ENCODE measurements at places on chromosomes 12 and 14. TPM values are rescaled to one million over a fixed set of nuclear protein-coding genes. Genes with fewer than 3 reads are reported as not detected.

The SLC8A3 gene
- total RNA-seq = 0.05 TPM

GRCh38 chr12:15152868-15153267 lies 68.3 kb downstream of the RERG start:
- peaks cover 13% of the 10 kb centered on the region for H3K27me3 ChIP-seq
- H3K36me3 ChIP-seq = no peaks in the 10 kb centered on the region
- peak overlapping the region; percentile 49 for H3K27ac ChIP-seq
- no peak overlapping the region for H3K4me3 ChIP-seq

DNA sequence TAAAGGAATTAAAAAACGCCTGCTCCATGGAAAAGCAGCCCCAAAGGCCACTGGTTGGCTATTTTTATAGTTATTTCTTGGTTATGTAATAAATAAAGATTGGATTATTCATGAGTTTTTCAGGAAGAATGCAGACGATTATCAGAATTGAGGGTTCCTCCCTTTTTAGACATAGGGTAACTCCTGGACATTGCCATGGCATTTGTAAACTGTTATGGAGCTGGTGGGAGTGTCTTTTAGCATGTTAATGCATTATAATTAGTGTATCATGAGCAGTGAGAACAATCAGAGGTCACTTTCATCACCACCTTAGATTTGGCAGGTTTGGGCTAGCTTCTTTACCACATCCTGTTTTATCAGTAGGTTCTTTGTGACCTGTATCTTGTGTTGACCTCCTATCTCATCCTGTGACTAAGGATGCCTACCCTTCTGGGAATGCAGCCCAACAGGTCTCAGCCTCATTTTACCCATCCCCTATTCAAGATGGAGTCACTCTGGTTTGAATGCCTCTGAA lies 728.7 kb downstream of the GALC start:
- DNase-seq = no peak
- H3K27me3 ChIP-seq = no peaks in the 10 kb centered on the region
- H3K4me1 ChIP-seq = no peaks in the 10 kb centered on the region
- H3K36me3 ChIP-seq = no peaks in the 10 kb centered on the region
- H3K4me3 ChIP-seq = no peak overlapping the region
- no peak overlapping the region for H3K27ac ChIP-seq

The LGMN gene
- total RNA-seq = 100 TPM

The BBOF1 gene
- total RNA-seq = 3.8 TPM

The P3H3 gene
- total RNA-seq = 17.5 TPM

- H3K36me3 ChIP-seq = no peaks in the 10 kb centered on the region
- H3K4me1 ChIP-seq = peaks cover 29% of the 10 kb centered on the region
- H3K27ac ChIP-seq = no peak overlapping the region
- no peak overlapping the region for H3K4me3 ChIP-seq
Observed at GRCh38 chr14:90602088-90602687, 205.4 kb downstream of the CALM1 start.

GRCh38 chr12:92593734-92594402 lies 108.9 kb upstream of the PLEKHG7 start:
- DNase-seq = no peak
- no peaks in the 10 kb centered on the region for H3K4me1 ChIP-seq
- no peaks in the 10 kb centered on the region for H3K36me3 ChIP-seq

DNA sequence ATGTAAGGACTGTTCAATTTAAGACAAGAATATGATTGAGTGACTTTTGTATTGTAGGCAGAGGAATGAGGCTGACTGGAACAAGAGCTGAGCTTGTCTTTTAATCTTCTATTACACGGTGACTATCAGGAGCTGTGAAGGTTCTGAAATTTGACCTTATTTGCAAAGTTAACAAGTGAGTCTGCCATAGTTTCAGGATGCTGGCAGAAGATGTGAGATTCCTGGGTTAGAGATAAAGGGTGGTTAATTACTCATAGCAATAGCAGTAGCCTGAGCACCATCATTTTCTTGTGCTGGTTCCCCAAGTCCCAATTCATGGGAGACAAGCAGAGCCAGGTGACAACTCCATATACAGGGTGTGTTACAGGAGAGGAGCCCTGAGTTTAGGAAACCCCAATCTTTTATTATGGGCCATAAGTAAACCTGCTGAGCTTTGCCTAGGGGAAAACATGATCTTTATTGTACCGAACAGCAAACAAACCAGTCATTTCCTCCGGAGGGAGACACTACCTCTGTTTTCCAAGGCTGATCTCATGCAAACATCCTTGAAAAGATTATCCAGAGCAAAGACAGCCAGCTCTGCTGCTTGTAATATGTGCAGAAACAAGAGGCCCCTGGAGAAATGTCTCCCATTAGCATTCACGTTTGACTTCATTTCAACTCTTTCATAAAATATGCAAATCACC lies 51.7 kb upstream of the DDX11 start:
- no peak overlapping the region for H3K4me3 ChIP-seq
- no peak overlapping the region for H3K27ac ChIP-seq
- H3K27me3 ChIP-seq = no peaks in the 10 kb centered on the region

The MIPOL1 gene
- total RNA-seq = 8.9 TPM

DNA sequence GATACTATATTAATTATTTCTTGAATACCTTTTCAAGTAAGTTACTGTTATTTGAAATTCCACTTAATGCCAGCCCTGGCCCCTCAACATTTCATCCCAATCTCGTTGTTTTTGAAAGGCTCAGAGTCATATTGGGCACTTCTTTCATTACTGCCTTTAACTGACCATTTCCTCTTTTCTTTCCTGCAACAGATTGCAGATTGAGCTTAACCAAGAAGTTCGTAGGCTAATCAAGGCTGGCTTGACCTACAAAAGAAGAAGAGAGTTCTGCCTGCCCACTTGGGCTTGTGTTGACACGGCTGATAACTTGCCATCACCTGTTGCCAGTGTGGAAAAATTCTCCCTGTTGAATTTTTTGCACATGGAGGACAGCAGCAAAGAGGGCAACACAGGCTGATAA lies 91.0 kb downstream of the FLRT2 start:
- no peak overlapping the region for H3K27ac ChIP-seq
- no peak overlapping the region for H3K4me3 ChIP-seq
- H3K36me3 ChIP-seq = peaks cover 7% of the 10 kb centered on the region
- no peaks in the 10 kb centered on the region for H3K27me3 ChIP-seq
- DNase-seq = no peak

GRCh38 chr12:26150736-26151450 lies 26.1 kb upstream of the BHLHE41 start:
- no peak for DNase-seq
- no peaks in the 10 kb centered on the region for H3K27me3 ChIP-seq
- H3K27ac ChIP-seq = peak overlapping the region; percentile 31
- H3K36me3 ChIP-seq = no peaks in the 10 kb centered on the region

DNA sequence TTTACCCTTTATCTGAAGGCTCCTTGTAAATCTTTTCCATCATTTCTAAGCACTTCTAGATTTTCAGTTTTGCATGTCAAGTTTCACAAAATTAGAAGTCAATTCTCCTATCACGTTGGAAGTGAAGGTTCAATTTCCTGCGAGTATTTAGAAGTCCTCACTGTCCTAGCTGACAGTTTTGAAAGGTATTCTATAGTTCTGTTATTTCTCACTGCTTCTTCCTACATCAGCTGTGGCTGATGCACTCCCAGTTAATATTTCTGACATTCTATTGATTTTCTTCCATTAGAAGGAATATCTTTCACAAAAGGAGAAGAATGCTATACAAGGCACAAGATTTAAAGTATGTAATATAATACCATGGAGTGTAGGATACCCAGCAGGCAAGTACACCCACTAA lies 15.8 kb upstream of the TMCC3 start:
- no peak for DNase-seq
- no peaks in the 10 kb centered on the region for H3K36me3 ChIP-seq
- no peak overlapping the region for H3K4me3 ChIP-seq
- peaks cover 5% of the 10 kb centered on the region for H3K4me1 ChIP-seq
- H3K27ac ChIP-seq = no peak overlapping the region

The SERPINA5 gene
- total RNA-seq = 2.1 TPM

- no peak overlapping the region for H3K27ac ChIP-seq
- H3K36me3 ChIP-seq = peaks cover 12% of the 10 kb centered on the region
- no peak for DNase-seq
Observed at GRCh38 chr12:64061868-64062375, 160.2 kb downstream of the KICS2 start.

- no peaks in the 10 kb centered on the region for H3K4me1 ChIP-seq
- DNase-seq = no peak
- no peak overlapping the region for H3K4me3 ChIP-seq
- H3K27me3 ChIP-seq = peaks cover 4% of the 10 kb centered on the region
- H3K36me3 ChIP-seq = no peaks in the 10 kb centered on the region
- H3K27ac ChIP-seq = no peak overlapping the region
Observed at GRCh38 chr14:59690426-59690825, 113.8 kb upstream of the CCDC175 start.

- peaks cover 59% of the 10 kb centered on the region for H3K36me3 ChIP-seq
- peak overlapping the region; percentile 71 for H3K27ac ChIP-seq
- no peaks in the 10 kb centered on the region for H3K27me3 ChIP-seq
- peaks cover 26% of the 10 kb centered on the region for H3K4me1 ChIP-seq
- H3K4me3 ChIP-seq = no peak overlapping the region
Observed at GRCh38 chr14:100341301-100342031, 18.3 kb downstream of the SLC25A47 start.

The P2RX4 gene
- 4.7 TPM for total RNA-seq

The COCH gene
- 0.60 TPM for total RNA-seq
